COR-L47 (cell line): ENCODE measurements at places on chromosomes 16 and 17.
A peak's percentile ranks its signal among the peaks of the same experiment; 100 is the strongest.

GRCh38 chr16:89687092-89687940 is 827 bp downstream of the CDK10 start:
- peak; percentile 69 for DNase-seq

GRCh38 chr17:30472238-30472890 is 4.8 kb upstream of the GOSR1 start:
- no peak for DNase-seq

- DNase-seq: no peak
Observed at GRCh38 chr17:35460354-35460851, 11.8 kb upstream of the SLFN13 start.

DNA sequence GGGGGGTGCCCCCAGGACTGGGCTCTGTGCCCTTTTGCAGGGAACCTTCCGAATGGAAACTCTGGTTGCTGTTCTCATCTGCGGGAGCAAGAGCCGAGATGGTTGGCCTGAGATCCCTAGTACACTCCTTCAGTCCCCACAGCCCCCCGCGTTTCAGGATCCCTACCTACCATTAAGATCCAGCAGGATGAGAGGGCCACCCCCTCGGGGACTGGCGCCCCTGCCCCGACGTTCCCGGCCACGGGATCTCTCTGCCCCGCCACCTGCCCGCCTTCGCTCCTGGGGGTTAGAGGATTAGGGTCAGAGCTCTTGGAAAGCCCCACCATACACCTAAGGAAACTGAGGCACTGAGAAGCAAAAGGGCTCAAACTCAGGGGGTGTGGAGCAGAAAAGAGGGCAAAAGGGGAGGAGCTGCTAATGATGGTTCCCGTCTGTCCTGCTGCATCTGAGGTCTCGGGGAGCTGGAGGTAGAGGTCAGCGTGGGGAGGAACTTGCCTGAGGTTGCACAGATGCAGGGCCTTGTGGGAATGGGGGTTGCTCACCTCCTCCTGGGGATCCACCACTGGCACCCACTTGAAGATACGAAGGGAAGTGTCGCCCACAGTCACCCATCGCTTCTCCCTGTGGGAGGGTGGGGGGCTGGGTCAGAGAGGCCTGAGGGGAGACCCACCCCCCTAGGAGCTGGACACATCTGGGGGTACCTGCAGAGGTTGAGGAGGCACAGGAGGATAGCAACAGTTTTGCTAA is 1.0 kb downstream of the BCL7C start:
- no peak for DNase-seq

DNA sequence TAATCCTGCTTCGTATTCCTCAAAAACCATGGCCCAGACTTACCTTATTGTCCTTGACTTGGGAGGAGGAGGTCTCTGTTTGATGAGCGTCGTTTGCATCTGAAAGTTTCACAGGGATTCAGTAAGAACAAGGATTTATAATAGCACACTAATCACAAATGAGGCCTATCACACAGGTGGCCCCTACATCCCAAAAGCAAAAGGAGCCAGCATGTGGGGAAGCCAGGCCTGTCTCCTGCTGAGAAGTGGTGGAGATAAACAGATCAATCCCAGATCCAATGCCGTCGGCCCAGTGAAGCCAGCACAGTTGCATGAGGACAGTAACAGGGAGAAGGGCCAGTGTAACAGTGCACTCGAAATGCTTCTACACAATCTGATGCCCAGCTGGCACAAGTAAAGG is 13.3 kb upstream of the EVPL start:
- DNase-seq: no peak

- no peak for DNase-seq
Observed at GRCh38 chr17:64223283-64223682, 39.8 kb downstream of the TEX2 start.

DNA sequence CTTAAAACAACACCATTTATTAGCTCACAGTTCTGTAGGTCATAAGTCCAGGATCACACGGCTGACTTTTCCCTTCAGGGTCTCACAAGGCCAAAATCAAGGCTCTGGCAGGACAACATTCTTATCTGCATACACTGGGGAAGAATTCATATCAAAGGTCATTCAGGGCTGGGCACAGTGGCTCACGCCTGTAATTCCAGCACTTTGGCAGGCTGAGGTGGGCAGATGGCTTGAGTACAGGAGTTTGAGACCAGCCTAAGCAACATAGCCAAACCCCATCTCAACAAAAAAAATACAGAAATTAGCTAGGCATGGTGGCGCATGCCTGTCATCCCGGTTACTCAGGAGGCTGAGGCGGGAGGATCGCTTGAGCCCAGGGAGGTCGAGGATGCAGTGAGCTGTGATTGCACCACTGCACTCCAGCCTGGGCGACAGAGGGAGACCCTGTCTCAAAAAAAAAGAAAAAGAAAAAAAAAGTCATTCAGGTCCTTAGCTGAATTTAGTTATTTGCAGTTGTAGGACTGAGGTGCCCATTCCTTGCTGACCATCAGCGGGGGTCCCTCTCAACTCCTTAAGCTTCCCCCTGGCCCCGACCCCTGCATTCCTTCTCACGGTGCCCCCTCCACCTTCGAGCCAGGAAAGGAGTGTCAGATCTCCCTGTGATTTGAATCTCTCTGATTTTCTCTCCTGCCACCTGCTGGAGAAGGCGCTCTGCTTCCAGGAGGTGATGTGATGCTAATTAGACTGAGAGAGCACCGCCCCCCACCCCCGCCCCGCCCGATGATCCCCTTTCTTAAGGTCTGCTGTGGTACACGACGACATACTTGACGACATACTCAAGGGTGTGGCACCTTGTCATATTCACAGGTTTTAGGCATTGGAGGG is 91.8 kb upstream of the CLEC18A start:
- no peak for DNase-seq

- DNase-seq: no peak
Observed at GRCh38 chr16:259226-259625, 16.5 kb downstream of the RGS11 start.

GRCh38 chr16:87368029-87368770 is 15.4 kb downstream of the FBXO31 start:
- DNase-seq: no peak

DNA sequence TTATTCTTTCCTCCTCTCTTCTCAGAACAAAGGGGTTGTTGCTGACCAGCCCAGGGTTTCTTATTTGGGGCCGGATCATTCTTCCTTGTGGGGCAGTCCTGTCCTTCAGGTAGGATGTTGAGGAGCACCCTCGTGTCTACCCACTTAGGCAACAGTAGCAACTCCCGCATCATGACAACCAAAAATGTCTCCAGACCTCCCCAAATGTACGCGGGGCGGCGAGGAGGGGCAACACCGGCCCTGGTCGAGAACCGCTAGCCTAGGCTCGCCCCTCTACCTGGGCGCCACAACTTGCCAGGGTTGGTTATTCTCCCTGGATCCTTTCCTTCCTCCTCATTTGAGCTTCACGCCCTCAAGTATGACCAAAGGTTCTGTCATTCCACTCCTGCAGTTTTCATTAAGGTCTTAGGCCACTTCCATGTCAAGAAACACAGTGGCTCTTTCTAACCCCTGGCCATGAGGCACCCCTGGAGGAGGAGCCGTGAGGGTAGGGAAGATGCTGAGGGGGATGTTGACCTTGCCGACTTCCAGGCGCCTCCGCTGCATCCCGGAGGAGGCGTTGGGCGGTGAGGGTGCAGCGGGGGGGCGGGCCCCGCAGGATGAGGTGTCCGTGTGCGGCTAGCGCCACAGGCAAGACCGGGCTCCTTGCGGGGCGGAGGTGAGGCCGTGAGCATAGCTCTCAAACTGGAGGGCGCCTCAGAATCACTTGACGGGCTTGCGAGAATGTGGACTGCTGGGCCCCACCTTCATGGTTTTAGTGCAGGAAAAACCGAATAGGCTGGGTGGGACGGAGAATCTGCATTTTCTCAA is 712 bp upstream of the SPECC1 start:
- no peak for DNase-seq

DNA sequence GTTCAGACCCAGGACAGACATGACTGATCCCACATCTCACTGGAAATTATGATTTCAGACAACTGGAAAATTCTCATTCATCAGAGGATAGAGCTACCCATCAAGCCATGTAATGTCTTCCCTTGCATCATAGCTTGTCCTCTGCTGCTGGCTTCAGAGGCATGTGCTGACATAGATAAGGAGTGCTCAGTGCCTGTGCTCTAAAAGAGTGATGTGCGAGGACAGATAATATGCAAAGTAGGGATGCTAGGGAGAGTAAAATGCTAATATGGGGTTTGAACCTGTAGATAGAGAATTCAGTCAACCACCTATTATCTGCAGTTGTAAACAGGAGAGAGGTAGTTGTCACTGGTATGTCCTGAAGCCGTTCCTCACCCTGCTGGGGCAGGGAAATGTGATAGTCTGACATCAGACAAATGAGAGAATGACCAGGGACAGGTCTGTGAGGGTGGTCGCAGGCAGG is 349.7 kb upstream of the CCL2 start:
- no peak for DNase-seq

GRCh38 chr17:69192754-69193153 is 35.9 kb downstream of the ABCA10 start:
- DNase-seq: no peak

DNA sequence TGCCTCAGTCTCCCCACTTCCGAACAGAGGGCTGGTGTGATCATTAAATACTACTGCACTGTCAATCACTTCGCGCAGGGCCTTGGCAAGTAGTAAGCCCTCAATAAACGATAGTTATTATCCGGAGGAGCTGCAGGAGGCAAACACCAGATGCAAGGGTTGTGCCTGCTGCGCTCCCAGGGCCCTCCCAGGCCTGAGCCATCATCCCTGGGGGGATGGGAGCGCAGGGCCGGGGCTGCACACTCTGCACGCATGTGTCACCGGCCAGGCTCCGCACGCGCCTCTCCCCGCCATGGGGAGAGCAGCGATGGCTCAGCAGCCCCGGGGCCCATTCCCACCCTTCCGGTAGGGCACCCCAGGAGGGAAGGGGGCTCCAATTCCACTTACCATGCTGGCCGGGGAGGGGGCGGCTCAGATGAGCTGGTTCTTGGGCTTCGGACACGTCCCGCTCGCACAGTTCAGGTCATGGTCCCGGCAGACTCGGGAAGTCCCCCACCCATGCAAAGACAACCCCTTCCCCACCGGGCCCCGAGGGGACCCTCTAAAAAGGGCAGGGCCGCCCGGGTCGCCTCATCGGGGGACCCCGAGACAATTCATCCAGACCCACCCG is 681 bp downstream of the XPO6 start:
- DNase-seq: peak; percentile 40

DNA sequence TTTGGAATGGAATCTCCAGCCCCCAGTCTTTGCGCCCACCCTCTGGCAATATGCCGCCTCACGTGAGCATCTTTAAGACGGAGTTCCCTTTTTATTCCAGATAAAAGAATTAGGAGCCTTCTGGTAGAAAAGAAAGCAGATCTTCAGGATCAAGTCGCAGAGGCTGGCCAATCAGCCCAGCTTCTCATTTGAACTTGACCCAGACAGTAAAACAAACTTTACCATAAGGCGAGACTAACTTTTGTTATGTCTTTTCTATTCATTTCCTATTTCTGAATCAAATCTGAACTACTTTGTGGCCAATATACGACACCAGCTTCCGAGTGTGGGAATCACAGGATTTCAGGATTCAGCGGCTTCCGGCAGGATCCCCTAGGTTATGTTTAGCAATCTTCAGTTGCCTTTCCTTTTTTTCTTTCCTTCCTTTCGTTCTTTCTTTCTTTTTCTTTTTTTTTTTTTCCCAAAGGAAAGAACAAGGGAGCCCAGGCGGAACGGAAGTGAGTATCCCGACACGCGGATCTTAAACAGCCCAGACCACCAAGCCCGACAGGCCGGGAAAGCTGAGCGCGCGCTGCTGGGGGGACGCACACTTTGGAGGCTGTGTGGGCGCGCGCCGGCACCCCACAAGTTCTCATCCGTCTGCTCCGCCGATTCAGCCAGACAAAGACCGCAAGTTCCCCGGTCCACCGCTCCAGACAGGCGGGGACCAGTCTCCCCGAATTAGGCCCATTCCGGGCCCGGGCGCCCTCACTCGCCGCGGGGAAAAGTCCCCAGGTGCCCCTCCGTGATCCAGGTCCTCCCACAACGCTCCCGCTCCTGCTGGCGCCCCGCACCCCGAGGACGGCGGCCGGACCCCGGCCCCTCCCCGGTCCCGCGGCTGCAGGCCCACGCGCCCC is 633 bp downstream of the TBC1D16 start:
- no peak for DNase-seq

DNA sequence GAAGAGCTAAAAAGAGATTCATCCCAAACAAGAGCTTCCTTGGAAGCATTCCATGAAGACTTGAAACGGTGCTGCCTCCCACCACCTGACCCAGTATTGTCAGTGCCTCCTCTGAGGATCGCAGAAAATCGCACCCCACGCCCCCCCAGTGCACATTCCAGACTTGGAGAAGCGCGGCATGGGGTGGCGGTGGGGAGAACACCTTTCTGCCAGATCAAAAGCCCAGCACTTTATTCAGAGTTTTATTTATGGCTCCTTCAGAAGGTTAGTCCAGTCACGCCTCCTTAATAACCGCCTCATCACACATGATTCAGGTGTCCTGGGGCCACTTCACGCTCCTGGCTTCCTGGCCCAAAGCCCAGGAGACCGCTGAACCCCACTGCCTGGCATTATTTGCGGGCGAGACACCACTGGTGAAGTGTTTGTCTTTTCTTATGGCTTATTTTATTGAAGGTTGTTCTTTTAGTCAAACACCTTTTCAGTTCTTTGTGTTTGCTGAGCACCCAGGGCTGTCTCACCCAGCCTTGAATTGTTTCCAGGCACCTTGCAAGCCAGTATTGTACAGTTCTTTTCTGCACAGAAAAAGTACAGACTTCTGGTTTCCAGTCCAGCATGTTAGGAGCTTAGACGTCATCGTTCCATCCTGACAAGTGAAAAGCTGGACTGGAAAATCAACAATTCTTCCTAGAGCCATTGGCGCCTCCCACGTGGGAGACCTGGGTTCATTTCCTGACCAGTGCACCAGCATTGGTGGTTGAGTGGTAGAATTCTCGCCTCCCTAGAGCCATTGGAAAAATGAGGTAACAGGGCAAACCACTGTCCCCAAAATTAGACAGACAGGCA is 79.6 kb upstream of the CACNG5 start:
- DNase-seq: peak; percentile 90

DNA sequence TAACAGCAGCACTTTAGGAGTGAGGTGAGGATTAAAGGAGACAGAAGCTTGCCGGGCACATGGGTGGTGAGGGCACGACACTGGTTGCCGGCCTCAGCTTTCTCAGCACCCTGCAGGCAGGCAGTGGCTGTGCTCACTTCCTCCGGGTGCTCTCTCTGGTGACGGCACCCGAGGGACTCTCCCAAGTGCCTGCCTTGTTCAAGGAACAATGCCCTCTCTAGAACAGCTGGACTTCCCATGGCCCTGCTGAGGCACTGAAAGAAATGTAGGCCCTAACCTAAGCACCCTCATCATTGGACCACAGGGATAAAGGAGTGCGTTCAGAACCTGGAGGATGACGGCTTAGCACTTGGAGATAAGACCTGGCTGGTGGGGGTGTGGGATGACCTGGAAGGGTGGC is 72.7 kb downstream of the N4BP1 start:
- DNase-seq: no peak

DNA sequence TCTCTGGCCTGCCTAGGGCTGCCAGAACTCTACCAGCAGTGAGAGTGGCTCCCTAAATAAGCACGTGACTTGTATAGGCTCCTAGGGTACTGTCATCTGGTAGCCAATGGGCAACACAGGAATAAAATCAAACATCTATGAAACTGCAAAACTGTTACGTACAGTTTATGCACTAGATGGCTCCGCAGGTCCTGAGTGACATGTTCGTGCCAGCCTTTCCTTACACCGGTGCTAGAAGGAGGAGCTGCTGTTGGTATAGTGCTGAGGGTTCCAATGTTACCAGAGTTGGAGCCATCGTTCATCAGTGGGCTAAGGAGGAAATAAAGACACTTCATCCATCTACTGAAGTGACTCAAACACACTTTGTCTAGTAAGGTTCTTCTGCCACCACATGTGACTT is 63.2 kb upstream of the TRAP1 start:
- DNase-seq: peak; percentile 7
